ENCODE measurements at places on chromosomes 1 and 21.

DNA sequence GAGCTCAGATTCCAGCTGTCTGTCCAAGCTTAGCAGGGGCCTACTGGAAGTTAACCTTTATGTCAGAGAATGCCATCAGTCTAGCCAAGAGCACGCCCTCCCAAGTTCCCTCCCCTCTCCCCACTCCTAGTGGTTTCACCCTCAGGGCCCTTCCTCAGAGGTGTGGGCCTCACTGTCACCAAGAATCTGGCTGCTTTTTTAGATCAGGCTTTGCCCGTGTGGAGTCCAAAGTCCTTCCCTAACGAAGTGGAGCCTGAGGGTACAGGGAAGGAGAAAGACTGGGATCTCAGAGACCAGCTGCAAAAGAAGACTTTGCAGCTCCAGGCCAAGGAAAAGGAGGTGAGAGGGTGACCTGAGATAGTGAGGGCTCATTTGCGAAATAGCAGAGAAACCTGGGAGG is 4.1 kb downstream of the C1orf74 start:
- DNase-seq = no peak

DNA sequence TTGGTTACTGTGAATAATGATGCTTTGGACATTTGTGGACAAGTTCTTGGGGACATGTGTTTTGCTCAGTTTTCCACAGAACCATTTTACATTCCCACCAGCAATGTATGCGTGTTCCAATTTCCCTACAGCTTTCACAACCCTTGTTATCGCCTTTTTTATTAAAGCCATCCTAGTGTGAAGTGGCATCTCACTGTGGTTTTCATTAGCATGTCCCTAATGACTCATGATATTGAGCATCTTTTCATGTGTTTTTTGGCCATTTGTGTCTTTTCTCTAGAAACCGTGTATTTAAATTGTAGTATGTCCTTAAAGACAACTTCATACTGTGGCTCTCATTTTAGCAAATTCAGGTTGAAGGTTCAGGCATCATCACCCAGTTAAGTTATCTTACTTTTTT is 132.1 kb downstream of the TGFBR3 start:
- DNase-seq = no peak

- no peak for DNase-seq
Measured at GRCh38 chr1:201369209-201369608, 8.3 kb downstream of the TNNT2 start.

GRCh38 chr1:183553764-183554163 is 36.5 kb downstream of the NCF2 start:
- DNase-seq = no peak

GRCh38 chr1:66154394-66154793 is 361.7 kb downstream of the PDE4B start:
- DNase-seq = no peak

DNA sequence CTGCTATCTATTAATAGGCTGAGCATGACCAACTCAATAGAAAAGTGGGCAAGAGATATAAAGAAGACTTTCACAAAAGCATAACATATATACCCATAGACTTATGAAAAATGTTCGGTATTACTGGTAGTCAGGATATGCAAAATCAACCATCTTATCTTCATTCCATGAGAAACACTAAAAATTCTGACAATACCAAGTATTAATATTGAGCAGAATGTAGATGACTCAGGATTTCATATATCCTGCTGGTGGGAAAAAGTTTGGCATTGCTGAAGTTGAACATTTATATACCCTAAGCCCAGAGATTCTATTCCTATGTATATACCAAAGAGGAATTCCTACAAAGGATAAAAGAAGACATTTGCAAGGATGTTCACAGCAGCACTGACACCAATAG is 138.3 kb downstream of the CLEC20A start:
- no peak for DNase-seq

DNA sequence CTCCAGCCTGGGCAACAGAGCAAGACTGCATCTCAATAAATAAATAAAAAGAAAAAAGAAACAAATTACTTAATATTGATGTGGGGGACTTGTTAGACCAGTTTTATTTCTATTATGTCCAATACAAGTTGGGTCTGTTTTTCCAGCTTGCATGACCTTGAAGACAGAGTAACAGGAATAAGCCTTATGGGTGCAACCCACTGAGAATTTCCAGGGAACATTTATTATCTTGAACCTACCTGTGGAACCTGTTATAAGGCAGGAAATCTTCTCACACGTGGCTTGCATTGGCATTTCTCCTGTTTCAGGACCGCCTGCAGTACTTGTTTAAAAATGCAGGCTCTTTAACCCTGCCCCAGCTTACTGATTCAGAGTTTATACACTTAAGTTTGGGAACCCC is 64.0 kb downstream of the ZBTB17 start:
- no peak for DNase-seq

- DNase-seq = no peak
Measured at GRCh38 chr1:6385488-6386191, 7.9 kb downstream of the ACOT7 start.

- DNase-seq = no peak
Measured at GRCh38 chr21:17697473-17697872, 84.8 kb upstream of the BTG3 start.

DNA sequence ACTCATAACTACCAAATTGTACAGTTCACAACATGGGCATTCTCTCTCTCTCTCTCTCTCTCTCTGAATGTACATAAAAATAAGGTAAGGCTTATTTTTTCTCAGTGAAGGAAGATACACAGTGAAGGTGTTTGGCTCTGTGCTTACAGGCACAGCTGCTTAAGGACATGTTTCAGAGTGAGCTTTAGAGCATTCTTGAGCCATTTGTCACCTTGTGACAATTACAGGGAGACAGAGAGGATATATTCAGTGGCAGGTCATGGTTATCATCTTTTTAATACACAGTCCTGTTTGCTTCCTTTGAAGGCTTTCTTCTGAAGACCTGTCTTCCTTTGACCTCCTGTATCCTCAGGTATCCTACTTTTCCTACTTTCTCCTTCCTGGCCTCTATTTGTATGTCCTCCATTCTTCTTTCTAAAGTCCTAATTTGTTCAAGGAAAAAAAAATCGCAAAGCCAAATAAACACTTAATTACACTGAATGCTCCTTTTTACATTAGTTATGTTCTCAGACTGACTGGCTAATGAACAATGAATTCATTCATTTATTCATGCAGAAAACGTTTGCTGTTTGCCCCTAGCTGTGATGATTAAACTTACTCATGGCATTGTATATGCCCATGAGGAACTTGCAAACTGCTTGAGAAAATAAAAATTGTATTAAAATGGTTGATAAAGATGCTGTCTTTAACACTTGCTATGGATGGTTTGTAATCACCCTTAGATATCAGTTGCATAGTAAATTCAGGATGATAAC is 33.4 kb downstream of the HSD17B7 start:
- no peak for DNase-seq

DNA sequence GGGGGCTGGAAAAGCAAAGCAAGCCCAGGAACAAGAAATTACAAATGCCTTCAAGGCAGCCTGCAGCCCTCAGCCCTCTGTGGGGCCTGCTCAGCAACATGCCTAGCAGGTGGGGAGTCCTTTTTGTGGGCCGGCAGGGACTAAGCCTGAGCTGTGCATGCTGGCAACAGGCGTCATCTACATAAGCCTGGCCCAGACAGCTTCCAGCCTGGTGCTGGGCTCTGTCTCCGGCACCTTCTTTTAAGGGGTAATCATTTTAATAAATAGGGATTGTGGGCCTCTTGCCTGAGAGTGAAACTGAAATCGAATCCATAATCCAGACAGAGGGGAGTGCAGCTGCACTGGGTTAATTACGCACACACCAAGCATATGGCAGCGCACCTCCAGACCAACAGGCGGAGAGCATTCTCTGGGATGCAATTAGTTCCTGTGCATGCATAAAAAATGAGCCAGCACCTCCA is 96.6 kb downstream of the DDX20 start:
- DNase-seq = no peak

GRCh38 chr1:63124666-63125191 is 197.6 kb upstream of the FOXD3 start:
- no peak for DNase-seq

DNA sequence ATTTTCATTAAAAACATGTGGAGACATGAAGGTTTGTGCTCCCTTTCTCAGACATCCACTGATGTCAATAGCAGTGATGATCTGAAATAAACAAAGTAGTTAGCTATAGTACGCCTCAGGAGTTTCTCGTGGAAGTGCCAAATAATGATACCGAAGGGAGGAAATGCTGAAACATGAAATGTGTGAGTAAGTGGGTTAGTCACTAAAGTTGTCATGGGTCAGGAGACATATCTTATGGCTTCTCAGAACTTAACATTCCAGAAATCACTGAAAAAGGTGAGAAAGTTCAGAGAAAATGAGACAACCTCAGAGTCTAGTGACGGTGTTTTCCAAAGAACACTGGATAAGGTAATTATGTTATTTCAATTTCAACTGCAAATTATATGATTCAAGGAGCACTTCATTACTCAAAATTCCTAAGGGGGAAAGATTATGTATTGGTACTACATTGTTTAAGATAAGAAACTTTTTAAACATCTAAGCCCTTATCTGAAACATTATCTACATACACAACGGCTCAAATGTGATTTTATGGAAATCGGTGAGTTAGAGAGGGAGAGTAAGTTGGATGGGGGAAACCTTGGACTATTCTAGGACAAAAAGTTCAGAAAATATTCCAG is 20.6 kb downstream of the NIBAN1 start:
- peak; percentile 59 for DNase-seq

DNA sequence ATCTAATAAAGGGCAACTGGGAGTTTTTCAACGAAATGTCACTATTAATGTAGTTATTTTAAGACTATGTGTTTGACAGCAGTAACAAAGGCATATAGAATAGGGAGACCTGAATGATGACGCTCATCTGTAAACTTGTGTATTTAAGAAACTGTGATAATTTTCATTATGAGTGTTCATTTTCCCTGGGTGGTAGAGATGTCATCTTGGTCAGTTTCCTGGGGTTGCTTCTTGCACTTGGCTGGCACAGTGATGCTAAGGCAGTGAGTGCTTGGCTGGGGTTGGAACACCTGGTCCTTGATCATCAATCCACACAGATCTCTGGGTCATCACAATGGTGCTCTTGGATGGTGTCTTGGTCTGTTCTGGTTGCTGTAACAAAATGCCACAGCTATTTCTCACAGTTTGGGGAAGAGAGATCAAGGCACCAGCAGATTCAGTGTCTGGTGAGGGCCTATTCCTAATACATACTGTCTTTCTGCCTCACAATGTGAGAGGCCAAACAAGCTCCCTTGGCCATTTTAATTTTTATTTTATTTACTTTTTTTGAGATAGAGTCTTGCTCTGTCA is 7.9 kb upstream of the SMYD2 start:
- DNase-seq = no peak

DNA sequence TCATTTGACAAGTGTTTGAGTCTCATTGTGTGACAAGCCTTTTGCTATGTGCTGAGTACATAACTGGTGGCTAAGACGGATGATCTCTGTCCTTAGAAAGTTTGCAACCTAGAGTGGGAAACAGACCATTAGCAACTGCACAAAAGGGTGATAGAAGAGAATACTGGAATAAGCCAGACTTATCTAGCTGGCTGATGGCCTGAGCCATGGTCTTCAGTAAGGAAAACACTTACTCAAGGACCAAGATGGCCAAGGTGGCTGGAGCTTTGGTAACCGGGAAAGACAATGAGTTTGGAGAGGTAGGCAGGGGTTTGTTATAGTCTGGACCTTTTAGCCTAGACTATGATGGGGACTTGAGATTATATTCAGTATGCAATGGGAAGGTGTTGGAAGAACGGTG is 1.6 kb upstream of the TAF12 start:
- no peak for DNase-seq

GRCh38 chr21:33657124-33657820 is 15.0 kb downstream of the ITSN1 start:
- no peak for DNase-seq

- no peak for DNase-seq
Measured at GRCh38 chr1:101071470-101071891, 45.9 kb upstream of the DPH5 start.

- peak; percentile 47 for DNase-seq
Measured at GRCh38 chr1:150971583-150972416, 2.8 kb downstream of the CERS2 start.

- no peak for DNase-seq
Measured at GRCh38 chr1:68234094-68234493, 1.8 kb upstream of the WLS start.

- DNase-seq = peak; percentile 90
Measured at GRCh38 chr1:181141431-181141910, 53.0 kb downstream of the IER5 start.

GRCh38 chr1:27102707-27103468 is 52.0 kb downstream of the SLC9A1 start:
- peak; percentile 69 for DNase-seq

- DNase-seq = no peak
Measured at GRCh38 chr1:229407206-229408026, 26.5 kb downstream of the ACTA1 start.

DNA sequence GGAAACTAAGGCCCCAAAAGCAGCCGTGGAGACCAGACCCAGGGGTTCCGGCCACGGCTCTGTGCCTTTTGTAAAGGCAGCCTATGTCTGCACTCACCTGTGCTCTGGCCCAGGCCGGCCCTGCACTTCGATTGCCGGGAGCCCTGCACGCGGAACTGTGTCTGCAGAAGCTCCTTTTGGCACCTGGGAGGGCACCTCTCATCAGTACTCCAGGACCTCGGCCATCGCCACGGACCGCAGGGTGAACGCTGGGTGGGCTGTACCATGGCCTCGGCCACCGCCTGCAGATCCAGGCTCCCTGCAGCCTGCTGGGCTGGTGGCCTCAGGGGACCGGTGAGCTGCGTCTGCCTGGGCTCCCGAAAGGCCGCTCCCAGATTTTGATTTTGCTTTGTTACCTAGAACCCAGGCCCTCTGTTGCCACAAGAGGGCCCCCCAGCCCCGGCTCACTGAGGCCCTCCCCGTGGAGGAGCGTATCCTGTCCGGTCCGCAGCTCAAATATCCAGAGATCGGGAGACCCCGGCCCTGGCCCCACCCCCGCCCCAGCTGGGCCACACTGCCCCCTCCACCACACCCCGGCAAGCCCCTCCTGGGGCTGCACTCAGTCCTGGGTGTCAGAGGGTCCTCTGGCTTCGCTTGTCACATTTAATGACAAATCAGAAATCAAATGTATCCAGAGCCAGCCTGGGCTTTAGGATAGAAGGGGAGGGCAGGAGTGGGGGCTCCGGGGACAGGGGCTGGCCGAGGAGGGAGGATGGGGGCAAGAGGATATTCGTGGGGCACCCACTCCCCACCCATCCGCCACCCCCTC is 60.2 kb upstream of the PDE9A start:
- peak; percentile 27 for DNase-seq

GRCh38 chr1:157993918-157994605 is 617 bp downstream of the KIRREL1 start:
- DNase-seq = no peak

DNA sequence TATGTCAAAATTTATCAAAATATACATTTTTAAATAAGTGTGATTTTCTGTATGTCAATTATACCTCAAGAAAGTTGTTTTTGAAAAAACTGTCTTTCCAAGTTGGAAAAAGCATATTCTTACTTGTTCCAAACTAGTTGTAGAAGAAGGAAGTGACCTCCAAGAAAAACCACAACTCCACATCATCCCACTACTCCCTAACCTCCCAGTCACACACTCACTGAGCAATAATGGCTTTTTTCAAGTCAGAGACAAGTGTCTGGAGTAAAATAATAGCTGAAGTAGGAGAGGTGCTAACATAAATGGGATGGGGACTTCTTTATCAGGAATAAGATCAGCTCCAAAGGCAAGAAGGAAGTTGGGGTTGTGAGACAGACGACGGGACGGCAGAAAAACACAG is 13.4 kb downstream of the EPRS1 start:
- no peak for DNase-seq

Measured in CD14-positive monocyte (primary cell).